CD4-positive, alpha-beta T cell treated with Interleukin-4 for 4 hours (primary cell): ENCODE measurements at places on chromosomes 2 and 18.

GRCh38 chr2:219627103-219628100 lies at the start of gene SLC4A3:
SLC4A3 (plus strand) TSS chr2:219627630; CDS start chr2:219627993, 363 bp downstream.
- DNase-seq, result no peak

DNA sequence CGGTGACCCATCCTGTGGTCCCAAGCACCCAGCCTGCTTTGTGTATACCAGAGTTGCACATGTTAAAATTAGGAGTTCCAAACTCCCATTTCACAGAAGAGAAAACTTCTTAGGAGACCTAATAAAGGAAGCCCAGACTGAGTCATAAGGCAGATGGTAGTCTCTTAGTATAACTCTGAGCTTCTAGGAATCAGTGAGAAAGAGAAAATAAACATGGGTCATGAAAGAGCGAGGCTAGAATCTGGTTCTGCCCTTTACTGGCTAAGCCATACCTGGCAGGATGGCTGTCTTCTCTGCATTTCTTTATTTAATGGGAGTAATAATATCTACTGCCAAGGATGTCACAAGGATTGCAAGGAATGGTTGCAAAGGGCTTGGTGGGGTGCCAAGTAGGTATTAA lies 101.2 kb upstream of the TRIB2 start:
- DNase-seq, result no peak

GRCh38 chr2:54723996-54724559 lies 616 bp downstream of the EML6 start:
- DNase-seq, result peak; percentile 12

DNA sequence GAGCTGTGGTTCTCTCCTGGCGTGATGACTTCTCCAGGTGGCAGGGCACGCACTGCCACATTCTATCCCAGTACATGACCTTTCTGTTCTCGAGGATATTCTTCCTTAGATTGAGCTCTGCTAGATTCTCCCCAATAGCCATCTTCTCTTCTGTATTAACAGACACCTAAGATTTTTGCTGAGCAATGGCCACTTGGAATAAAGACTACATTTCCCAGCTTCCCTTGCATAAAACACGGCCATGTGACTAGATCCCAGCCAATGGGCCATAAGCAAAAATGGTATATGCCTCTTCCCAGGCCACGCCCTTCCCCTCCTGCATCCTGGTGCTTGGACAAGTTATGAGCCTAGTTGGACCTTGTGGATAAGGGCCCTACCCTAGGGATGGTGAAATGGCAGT lies 82.1 kb downstream of the EIF2AK3 start:
- DNase-seq, result no peak

- DNase-seq, result no peak
Observed at GRCh38 chr18:10018289-10018688, 104.5 kb downstream of the VAPA start.

DNA sequence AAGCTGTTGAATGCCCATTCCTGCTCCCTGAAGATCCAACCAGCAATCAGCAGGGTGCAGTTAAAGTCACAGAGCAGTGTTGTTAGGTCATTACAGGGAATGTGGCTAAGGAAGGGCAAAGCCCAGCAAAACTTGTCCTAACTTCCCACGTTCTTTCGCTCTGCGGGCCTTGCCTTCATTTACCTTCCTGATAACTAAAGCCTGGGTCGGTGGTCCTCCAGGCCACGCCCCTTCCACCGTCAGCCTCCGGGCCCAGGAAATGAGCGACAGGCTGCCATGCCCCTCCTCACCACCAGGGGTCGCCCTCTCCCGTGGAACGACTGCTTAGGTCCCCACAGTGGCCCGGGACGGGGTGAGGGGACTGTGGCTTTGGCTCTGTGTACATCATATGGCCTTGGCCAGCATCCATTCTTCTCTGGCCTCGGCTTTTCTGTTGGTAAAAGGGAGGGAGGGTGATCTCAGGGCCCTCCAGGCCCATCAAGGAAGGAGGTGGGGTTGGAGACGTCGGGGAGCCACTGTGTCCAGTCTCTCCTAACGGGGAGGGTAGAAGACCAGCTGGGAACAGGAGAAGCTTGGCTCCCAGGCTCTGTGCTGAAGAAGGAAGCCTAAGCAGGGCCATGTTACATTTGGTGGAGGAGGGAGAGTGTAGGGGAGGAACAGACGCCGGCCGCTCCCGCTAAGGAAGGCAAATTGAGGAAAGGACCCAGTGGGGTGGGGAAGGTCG lies 2.2 kb downstream of the SH2D6 start:
- DNase-seq, result peak; percentile 79

- DNase-seq, result no peak
Observed at GRCh38 chr2:181396256-181397123, 60.7 kb upstream of the ITGA4 start.

GRCh38 chr2:241937297-241937696 lies 67.8 kb downstream of the RTP5 start:
- DNase-seq, result no peak

DNA sequence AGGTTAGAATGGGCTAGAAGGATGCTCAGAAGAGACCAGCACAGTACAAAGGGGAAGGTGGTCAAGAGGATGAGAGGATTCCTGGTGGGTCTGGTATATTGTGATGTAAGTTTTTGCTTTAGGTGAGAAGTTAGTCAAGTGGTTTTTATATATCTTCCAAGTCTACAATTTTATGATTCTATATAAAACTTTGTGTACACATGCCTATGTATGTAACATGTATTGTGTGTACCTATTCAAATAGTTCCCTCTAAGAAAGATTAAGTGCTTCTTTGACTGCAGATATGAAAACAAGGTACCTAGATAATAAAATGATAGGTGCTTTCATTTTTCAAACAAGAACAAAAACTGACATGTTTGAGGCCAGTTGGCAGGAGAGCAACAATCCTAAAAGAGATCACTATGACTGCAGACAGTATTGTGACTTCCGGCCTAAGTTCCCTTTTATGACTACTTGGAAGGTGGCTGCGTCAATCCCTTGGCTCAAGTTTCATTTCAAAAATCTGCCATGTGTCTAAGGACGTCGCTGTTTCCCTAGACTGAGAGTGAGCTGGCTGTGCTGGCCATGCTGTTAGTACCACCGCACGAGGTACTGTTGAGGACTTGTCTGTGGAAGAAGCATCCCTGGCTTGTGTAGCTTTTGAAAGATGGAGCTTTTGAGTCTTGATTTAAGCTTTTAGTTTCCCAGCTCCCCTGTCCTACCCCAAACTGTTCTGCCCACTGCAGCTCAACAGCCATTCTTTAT lies 123.1 kb downstream of the PRPF40A start:
- no peak for DNase-seq

- DNase-seq, result no peak
Observed at GRCh38 chr2:63890678-63891077, 49.0 kb downstream of the UGP2 start.

GRCh38 chr2:98377544-98377943 lies 31.3 kb downstream of the CNGA3 start:
- no peak for DNase-seq

- DNase-seq, result peak; percentile 91
Observed at GRCh38 chr2:86194751-86195054, 559 bp downstream of the IMMT start.

GRCh38 chr2:31202041-31202440 lies 15.3 kb downstream of the CAPN14 start:
- DNase-seq, result no peak

DNA sequence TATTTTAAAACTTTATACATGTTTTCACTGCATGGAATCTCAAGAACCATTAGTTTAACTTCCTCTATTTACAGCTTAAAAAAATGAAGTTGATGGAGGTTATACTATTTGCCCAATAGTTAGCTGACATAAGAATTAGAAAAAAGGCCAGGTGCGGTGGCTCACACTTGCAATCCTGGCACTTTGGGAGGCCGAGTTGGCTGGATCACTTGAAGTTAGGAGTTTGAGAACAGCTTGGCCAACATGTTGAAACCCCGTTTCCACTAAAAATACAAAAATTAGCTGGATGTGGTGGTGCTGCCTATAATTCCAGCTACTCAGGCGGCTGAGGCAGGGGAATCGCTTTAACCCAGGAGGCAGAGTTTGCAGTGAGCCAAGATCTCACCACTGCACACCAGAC lies 125.1 kb upstream of the CDH19 start:
- no peak for DNase-seq

DNA sequence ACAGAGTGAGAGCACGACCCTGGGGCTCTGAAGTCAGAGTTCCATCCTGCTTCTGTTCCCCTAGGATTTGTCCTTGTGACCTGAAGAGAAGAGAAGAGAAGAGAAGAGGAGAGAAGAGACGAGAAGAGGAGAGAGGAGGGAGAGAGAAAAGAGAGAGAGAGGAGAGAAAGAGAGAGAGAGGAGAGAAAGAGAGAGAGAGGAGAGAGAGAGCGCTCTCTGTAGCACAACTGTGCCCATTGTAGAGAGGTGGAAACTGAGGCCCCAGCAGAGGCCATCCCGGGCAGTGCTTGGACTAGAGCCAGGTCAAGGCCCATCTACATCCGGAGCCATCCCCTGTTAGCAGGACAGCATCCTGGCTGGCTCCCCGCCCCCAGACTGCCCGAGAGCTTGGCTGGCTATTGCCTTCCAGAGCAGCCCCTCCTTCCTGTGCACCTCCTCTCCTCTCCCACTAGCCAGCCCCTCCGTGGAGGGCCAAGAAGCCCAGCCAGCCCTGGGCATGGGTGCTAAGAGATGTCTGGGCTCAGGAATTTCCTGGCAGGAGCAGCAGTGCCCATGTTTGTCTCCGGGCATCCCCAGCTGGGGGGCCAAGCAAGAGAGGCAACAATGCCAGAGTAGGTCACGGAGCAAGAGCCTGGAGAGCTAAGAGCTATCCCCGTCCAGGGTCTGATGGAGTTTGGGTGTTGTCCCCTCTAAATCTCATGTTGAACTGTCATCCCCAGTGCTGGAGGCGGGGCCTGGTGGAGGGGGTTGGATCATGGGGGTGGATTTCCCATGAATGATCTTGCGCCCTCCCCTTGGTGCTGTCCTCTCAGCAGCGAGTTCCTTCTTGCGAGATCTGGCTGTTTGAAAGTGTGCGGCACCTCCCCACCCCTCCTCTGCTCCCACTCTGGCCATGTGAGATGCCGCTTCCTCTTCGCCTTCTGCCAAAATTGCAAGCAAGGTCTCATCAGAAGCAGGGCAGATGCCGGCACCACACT lies 18.2 kb upstream of the GPR55 start:
- DNase-seq, result no peak

GRCh38 chr2:132979339-132980093 lies 309.5 kb upstream of the LYPD1 start:
- DNase-seq, result no peak

DNA sequence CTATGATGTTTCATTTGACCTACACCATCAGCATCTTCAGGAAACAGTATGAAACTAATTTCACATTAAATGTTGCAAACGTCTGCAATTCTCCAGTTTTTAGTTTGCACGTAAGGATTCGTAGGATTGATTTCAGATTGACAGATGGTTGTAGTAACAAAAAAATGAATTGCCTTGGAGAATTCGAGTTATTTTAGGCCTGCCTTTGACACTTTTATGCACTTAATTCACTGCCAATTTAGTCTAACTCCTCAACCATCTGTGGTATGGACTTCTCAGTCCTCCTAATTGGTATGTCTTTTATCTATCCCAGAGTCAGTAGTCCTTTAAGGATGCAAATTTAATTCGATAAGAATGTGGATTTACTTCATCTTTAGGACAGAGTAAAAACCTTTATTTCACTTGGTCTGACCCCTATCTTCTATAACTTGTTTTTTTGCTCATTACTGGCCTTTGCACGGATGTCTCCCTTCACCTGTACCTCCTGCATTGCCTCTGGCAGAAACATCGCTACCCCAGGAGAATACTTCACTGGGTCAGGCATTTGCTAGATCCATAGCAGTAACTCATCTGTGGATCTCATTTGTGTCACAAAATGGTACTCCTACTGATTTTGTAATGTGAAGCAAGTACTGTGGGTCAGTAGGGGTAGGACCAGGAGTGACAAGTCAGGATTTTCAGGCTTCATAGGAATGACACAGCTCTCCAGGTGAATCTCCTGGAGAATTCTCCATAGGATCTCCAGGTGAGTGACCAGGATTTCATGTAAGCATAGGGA lies 3.9 kb downstream of the RPL37A start:
- DNase-seq, result no peak

GRCh38 chr2:240997141-240997855 lies 1.1 kb upstream of the SNED1 start:
- DNase-seq, result peak; percentile 19
